ENCODE measurements at places on chromosomes 3 and 15. TPM values are rescaled to one million over a fixed set of nuclear protein-coding genes. Genes with fewer than 3 reads are reported as not detected.

- no peak for DNase-seq
- H3K4me1 ChIP-seq, result peaks cover 99% of the 10 kb centered on the region
- H3K36me3 ChIP-seq, result no peaks in the 10 kb centered on the region
Observed at GRCh38 chr3:69092030-69092516, 7.3 kb downstream of the ARL6IP5 start.

DNA sequence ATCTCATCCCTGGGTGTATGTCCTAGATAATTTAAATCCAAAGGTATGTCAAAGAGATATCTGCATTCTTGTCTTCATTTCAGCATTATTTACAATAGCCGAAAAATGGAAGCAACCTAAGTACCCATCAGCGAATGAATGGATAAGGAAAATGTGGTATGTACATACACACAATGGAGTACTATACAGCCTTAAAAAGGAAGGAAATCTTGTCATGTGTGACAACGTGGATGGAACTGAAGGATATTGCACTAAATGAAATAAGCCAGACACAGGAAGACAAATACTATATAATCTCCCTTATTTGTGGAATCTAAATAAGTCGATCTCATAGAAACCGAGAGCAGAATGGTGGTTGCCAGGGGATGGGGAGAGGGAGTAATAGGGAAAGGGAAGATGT lies 16.8 kb upstream of the MGLL start:
- no peak overlapping the region for H3K4me3 ChIP-seq
- no peak for DNase-seq
- H3K27ac ChIP-seq, result no peak overlapping the region
- H3K36me3 ChIP-seq, result no peaks in the 10 kb centered on the region
- H3K27me3 ChIP-seq, result no peaks in the 10 kb centered on the region

Gene ARF4
- 55.2 TPM for total RNA-seq

- H3K27me3 ChIP-seq, result no peaks in the 10 kb centered on the region
- H3K27ac ChIP-seq, result no peak overlapping the region
- H3K4me3 ChIP-seq, result no peak overlapping the region
- H3K36me3 ChIP-seq, result no peaks in the 10 kb centered on the region
- DNase-seq, result no peak
Observed at GRCh38 chr15:88399021-88399685, 68.0 kb downstream of the MRPL46 start.

- no peak for DNase-seq
- no peak overlapping the region for H3K27ac ChIP-seq
- H3K27me3 ChIP-seq, result no peaks in the 10 kb centered on the region
Observed at GRCh38 chr15:74191798-74192197, 10.8 kb downstream of the STRA6 start.

- no peaks in the 10 kb centered on the region for H3K27me3 ChIP-seq
- H3K4me1 ChIP-seq, result peaks cover 63% of the 10 kb centered on the region
- no peaks in the 10 kb centered on the region for H3K36me3 ChIP-seq
- peak overlapping the region; percentile 88 for H3K27ac ChIP-seq
- no peak overlapping the region for H3K4me3 ChIP-seq
Observed at GRCh38 chr15:93213281-93213680, 124.3 kb upstream of the RGMA start.
